RPMI7951 (cell line): ENCODE measurements at places on chromosomes 2 and 18. TPM values are rescaled to one million over a fixed set of nuclear protein-coding genes. Genes with fewer than 3 reads are reported as not detected.

DNA sequence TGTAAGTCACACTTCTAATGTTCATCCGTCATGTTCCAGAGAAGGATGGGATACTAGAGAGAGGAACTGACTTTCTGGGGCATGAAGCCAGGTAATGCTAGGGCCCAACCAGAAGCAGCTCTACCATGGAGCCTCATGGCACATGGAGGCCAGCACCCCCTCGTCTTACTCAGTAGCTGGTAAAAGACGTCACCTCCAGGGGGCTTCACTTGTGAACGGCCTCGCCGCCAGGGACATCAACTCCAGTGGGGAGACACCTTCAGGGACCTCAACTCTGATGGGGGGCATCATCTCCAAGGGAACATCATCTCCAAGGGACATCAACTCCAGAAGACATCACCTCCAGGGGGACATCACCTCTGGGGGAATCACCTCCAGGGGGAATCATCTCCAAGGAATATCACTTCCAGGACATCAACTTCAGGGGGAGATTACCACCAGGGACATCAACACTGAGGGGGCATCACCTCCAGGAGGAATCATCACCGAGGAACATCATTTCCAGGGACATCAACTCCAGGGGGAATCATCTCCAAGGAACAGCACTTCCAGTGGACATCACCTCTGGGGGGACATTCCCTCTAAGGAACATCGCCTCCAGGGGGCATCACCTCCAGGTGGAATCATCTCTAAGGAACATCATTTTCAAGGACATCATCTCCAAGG lies 168.4 kb downstream of the NDUFA10 start:
- no peak for DNase-seq

DNA sequence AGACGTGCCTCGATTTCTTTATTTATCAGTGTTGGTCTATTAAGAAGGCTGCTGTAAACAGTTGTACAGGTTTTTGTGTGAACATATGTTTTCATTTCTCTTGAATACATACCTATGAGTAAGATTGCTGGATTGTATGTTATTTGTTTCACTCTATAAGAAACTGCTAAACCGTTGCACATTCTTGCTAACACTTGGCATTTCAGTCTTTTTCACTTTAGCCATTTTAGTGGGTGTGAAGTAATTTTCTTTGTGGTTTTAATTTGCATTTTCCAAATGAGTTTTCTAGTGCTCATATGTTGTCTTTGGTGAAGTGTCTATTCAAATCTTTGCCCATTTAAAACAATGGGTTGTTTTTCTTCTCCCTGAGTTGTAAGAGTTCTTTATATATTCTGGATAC lies 221.5 kb upstream of the SMAD7 start:
- DNase-seq, result no peak

The UGT1A10 gene
- 0.29 TPM in 1 of 2 replicates, not detected in the other for total RNA-seq

GRCh38 chr2:130810490-130810889 lies 26.2 kb upstream of the ARHGEF4 start:
- DNase-seq, result no peak

GRCh38 chr2:138475277-138475776 lies 26.2 kb upstream of the SPOPL start:
- no peak for DNase-seq

The CHRNG gene
- not detected in 2 replicates for total RNA-seq
